ENCODE measurements at places on chromosomes 12 and 14.

- DNase-seq: no peak
Measured at GRCh38 chr12:27905285-27906126, 67.0 kb downstream of the PTHLH start.

GRCh38 chr12:72839696-72840095, 567.5 kb downstream of the TRHDE start:
- DNase-seq: no peak

DNA sequence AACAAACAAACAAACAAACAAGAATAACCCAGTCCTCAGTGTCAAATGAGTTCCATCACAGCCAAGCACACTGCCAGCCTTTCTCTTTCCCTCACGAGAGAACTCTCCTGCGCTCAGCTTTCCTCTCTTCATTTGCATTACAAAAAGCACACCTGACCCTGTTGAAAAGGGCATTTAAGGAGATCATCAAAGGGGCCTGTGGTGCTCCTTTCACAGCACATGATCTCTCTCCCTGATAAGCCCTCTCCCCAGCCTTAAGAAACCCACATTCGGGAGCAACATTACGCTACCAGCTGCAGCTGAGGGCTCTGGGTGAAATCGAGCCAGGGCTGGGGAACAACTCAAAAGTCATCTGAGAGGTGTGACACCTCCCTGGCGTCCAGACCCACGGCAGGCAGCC, 165.6 kb upstream of the TMCC3 start:
- no peak for DNase-seq

DNA sequence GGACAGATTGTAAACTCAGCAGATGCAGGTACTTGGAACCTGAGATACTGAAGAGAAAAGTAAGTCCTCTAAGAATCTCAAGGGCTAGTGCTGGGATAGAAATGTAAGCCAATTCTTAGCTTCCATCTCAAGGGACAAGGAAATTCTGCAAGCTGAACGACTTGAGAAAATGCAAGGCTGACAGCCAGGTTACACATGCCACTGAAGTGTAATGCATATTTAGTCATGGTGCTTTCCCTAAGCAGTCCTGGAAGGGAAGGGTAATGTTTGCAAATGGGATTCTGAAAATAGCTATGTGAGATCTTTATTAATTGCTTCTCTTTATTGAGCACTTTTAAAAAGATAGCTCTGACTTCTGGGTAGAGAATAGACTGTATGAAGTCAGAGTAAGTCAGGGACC, 402.7 kb upstream of the SEL1L start:
- no peak for DNase-seq

GRCh38 chr12:6696690-6697583, 3.7 kb downstream of the PIANP start:
- no peak for DNase-seq

DNA sequence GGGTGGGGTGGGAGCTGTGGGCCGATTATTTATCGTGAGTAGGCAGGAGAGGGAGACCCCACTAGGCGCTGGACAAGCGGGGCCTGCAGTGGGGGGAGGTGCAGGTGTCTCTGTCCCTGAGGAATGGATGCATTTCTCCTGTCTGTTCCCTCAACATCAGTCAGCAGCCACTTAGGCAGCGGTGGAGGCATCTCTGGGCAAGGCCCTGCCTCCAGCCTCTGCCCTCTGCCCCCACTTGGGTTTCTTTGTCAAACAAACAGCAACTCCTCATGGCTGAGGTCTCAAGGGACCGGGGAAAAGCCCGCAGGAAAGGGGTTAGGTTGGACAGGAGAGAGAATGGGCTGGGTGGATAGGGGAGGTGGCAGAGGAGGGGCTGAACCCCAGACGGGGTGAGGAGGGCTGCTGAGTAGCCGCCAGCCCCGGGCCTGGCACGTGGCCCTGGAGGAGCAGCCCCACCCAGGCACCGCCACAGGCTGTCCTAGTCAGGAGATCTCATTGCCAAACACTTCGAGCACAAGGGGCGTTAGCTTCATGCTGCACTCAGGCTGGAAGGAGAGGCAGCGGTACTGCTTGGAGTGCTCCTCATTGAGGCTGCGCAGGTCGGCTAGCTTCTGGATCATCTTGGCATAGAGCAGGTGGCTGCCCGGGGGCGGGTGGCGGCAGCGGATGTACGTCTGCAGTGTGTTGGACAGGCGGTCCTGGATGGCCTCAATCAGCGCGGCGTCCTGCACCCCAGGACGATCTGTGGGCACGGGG, 24.7 kb upstream of the HDAC7 start:
- no peak for DNase-seq

GRCh38 chr12:55797068-55797467, 20.5 kb downstream of the SARNP start:
- no peak for DNase-seq

DNA sequence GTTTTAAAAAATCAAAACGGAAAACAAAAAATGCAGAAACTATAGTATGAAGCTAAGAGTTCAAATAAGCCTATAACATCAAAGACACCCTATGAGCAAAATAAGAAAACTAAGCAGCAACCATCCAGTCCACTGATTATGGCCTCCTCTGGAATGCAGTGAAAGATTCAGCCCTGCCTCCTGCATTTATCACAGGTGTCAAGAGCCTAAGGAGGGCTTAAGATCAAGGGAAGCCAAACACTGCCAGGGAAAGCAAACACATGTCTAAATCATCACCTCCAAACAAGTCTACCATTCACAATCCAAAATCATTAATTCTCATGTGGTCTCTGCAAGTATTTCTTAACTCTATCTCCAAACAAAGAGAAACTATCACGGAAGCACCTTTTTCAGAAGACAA, 28.4 kb downstream of the SARNP start:
- DNase-seq: no peak

DNA sequence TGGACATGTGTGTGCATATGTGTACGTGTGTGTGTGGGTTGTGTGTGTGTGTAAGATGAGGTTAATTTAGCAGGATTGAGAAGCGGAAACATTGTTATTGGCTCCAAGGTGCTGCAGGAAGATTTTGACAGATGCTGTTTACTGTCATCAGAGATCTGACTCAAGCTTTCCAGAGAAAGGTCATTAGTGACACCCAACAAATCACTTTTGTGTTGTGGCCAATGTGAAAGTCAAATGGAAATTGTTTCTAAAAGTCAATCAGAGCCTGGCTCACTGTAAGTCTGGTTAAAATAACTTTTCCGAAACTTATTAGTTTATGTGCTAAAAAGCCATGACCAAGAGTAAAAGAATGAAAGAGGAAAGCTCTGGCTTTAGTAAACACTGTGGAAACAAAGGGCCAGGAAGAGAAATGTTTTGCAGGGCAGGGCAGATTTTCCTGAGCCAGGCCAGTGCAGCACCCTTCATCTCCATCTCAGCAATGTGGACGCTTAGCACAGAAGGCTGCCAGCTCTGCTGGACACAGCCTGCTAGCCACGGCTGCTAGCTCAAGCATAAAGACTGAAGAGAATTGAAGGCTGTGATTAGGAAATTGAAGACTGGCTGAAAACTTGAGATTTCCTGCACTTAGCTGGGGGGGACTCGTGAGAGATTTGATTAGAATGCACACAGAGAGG, 235.8 kb downstream of the NEDD1 start:
- no peak for DNase-seq

DNA sequence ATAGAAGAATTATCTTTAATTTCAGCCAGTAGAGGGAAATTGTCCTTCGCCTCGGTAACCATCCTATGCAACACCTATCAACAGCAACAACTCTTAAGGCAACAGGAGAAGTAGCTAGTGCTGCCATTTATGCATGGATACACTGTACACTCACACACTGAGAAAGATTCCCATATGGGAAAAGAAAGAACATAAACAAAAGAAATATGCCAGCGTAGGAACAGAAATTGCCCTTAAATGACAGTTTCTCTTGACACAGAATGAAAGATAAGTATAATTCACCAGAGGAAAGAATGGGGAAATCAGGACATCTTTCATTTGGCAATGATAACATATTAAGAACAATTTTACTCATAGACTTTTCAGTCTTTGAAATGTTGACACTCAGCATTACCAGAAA, 466.9 kb downstream of the BCAT1 start:
- no peak for DNase-seq

- DNase-seq: no peak
Measured at GRCh38 chr12:46187023-46187422, 81.8 kb downstream of the SLC38A1 start.

DNA sequence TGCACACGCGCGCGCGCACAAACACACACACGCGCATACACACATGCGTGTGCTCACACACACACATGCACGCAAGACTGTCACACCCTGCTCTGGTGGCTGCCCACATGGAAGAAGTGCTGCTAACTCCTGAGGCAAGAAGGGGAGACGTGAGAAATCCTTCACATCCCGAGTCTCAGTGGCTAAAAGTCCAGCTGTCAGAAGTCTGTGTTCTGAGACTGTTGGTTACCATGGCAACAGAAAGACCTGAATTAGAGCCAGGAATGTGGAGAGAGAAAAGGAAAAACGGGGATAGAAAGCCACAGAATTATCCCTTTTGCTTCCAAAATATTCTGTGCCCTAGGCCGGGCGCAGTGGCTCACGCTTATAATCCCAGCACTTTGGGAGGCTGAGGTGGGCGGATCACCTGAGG, 71.2 kb downstream of the PPFIBP1 start:
- no peak for DNase-seq

DNA sequence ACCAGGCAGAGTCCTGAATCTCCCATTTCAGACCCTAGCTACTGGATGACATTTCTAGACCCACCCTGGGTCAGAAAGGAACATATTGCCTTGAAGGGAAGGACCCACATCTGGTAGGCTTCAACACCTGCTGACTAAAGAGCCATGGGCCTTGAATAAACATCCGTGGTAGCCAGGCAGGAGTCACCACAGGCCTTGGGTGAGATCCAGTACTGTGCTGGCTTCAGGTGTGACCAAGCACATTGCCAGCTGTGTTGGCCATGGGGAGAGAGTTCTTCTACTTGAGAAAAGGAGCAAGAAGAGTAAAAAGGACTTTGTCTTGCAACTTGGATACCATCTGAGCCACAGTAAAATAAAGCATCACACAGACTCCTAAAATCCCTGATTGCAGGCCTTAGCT, 332.6 kb downstream of the SLC16A7 start:
- no peak for DNase-seq

DNA sequence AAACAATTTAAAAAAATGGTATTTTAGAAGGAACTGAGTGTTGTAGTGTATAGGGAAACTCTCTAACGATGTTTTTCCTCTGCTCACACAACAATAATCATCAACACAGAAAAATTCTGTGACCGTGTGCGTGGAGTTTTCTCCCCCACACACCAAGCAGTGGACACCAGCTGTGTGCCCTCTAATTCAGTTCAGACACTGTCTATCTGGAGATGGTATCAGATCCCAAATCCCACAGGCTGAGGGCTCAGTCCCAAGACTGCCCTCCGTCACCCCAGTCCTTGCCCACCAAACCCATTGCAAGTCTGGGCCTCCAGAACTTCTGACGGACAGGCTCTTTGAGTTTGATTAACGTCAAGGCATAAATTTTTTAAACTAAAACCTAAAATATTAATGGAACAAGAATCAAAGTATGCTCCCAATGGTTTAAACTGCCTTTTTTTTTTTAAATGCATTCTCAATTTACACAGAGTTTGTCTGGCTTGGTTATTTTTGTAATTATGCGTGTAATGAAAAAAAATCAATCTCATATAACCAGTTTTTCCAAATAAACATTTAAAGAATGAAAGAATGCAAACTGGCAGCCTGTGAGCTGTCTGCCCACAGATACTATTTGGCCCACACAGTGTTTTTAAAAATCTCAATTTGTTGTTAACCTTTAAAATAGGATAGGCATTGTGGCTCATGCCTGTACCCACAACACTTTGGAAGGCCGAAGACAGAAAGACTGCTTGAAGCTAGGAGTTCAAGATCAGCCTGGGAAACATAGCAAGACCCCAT, 19.2 kb downstream of the BLTP3B start:
- no peak for DNase-seq

GRCh38 chr12:79982086-79983062, 47.5 kb upstream of the PPP1R12A start:
- no peak for DNase-seq

- no peak for DNase-seq
Measured at GRCh38 chr12:12018454-12018853, 52.3 kb upstream of the BCL2L14 start.

DNA sequence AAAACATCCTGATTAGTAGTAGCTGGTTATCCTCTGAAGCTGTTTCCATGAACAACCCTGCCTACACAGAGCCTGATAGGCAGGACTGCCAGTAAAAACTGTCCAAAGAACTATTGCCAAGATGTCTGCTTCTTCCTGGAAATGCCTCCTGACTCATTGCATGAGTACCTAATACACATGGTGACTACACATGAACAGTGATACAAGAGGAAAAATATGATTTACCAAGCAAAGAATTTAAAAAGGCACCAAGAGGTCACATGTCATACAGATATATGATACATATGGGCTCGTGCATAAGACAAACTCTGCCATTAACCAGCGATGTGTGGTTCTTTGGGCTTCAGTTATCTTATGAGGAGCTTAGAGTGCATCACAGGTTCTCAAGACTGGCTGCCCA, 552.3 kb downstream of the SLC16A7 start:
- DNase-seq: no peak

DNA sequence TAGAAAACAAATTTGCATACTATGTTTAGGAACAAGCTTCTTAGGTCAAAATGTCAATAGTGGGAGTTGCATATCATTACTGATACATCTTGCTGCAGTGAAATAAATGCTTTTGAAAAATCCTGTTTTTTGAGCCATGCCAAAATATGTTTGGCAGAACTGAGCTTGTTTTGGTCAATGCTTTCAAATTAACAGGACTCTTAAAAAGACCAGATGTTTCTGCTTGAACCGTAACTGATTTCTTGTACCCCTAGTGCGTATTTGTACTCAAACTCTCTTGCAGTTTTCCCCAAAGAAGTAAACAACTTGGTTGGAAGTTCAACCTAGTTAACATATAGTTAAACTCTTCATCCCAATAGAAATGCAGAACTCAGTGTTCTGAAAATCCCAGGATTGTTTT, 3.4 kb downstream of the TRHDE start:
- no peak for DNase-seq

DNA sequence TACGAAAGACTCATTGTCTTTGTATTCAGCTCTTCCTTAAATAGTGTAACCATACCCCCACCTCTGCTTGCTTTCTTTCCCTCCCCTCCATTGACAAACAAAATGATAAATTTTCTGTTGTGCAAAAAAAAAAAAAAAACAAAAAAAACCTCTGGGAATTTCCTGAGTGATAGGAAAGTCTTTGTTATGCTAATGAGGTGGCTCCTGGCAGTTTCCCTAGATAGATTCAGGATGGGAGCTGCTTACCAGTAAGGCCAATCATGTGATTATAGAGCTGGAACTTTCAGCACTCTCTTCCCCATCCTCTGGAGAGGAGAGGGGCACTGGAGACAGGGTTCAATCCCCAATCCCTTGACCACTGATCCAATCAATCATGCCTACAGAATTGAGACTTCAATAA, 120.5 kb downstream of the NUAK1 start:
- DNase-seq: no peak

DNA sequence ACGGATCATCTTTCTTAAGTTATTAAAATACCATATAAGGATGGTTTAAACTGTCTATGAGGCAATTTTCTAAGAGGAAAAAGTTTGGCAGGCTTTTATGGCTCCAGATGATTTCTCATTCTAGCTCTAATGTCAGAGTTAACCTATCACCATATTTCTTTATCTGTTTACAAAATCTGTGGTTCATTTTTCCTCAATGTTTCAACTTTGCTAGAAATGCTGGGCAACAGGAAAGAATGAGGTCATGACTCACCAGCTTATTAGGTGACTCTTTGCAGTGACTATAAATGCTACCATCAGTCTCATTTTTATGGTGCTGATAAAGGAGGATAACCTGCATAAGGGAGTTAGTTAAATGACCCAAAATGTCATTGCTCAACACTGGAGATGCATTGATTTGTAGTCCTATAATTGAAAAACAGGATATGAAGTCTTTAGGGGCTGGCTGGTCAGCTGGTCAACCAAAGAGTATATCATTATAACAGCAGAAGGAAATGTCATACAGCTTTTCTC, 45.3 kb upstream of the RAP1B start:
- no peak for DNase-seq

Data from liver (tissue), 10 donors.